Lung microvascular endothelial cell (primary cell): ENCODE measurements at places on chromosomes 5 and 9. TPM values are rescaled to one million over a fixed set of nuclear protein-coding genes. Genes with fewer than 3 reads are reported as not detected.

The SPRY4 gene
- total RNA-seq = 2.6 and 3.7 TPM in 2 replicates

The FOXI1 gene
- total RNA-seq = not detected in 2 replicates

The NDUFS6 gene
- total RNA-seq = 32.3 and 33.8 TPM in 2 replicates

The SLC9A3 gene
- total RNA-seq = 0.65 and 0.79 TPM in 2 replicates

The ARAP3 gene
- total RNA-seq = 22.4 and 30.8 TPM in 2 replicates

The SPACA9 gene
- total RNA-seq = 0.60 and 1.3 TPM in 2 replicates

The HAVCR2 gene
- under 0.01 TPM in 1 of 2 replicates, not detected in the other for total RNA-seq

The PCDHGA3 gene
- total RNA-seq = 0.40 and 0.44 TPM in 2 replicates

The SLC36A3 gene
- not detected in 2 replicates for total RNA-seq

The NR2F1-AS1 gene
- 16.1 and 29.8 TPM in 2 replicates for total RNA-seq

The PCDHB16 gene
- 0.22 and 0.99 TPM in 2 replicates for total RNA-seq

The XRCC4 gene
- total RNA-seq = 2.0 and 3.5 TPM in 2 replicates

The ECSCR gene
- 392 and 472 TPM in 2 replicates for total RNA-seq

The LIFR gene
- 26.4 and 29.2 TPM in 2 replicates for total RNA-seq

The UNC5A gene
- total RNA-seq = 0.22 and 0.40 TPM in 2 replicates

The ST8SIA4 gene
- 3.0 and 6.5 TPM in 2 replicates for total RNA-seq

The ALDH1B1 gene
- 9.2 and 11.1 TPM in 2 replicates for total RNA-seq

The ROR2 gene
- under 0.01 TPM in 1 of 2 replicates, not detected in the other for total RNA-seq

The SLC6A3 gene
- not detected in 2 replicates for total RNA-seq

The PIK3R1 gene
- 22.9 and 26.4 TPM in 2 replicates for total RNA-seq

The PRR16 gene
- total RNA-seq = under 0.01 TPM in 1 of 2 replicates, not detected in the other

The CHSY3 gene
- 2.8 and 3.4 TPM in 2 replicates for total RNA-seq

The PPP1R26 gene
- total RNA-seq = 8.3 and 9.7 TPM in 2 replicates

The CYSRT1 gene
- under 0.01 and 0.20 TPM in 2 replicates for total RNA-seq

The ST6GALNAC4 gene
- total RNA-seq = 25.5 and 26.6 TPM in 2 replicates

The MYOT gene
- total RNA-seq = not detected in 2 replicates

The STK32A gene
- total RNA-seq = under 0.01 and 0.44 TPM in 2 replicates

The LPAR1 gene
- not detected in 2 replicates for total RNA-seq

The ROPN1L gene
- total RNA-seq = 1.1 and 1.4 TPM in 2 replicates

The MAMDC4 gene
- 0.65 and 2.0 TPM in 2 replicates for total RNA-seq

The GCNT4 gene
- under 0.01 TPM in 2 replicates for total RNA-seq

The MARVELD2 gene
- 1.1 and 2.0 TPM in 2 replicates for total RNA-seq

The CAPSL gene
- not detected in 2 replicates for total RNA-seq

The EMB gene
- under 0.01 TPM in 2 replicates for total RNA-seq

The NUTM2G gene
- total RNA-seq = not detected in 2 replicates

The SLC1A3 gene
- total RNA-seq = 0.22 TPM in 1 of 2 replicates, not detected in the other

The NTRK2 gene
- under 0.01 TPM in 2 replicates for total RNA-seq

The WDR38 gene
- not detected in 2 replicates for total RNA-seq
